ENCODE measurements at places on chromosomes 2 and 18. TPM values are rescaled to one million over a fixed set of nuclear protein-coding genes. Genes with fewer than 3 reads are reported as not detected.
A peak's percentile ranks its signal among the peaks of the same experiment; 100 is the strongest.

- DNase-seq, result peak; percentile 77
Observed at GRCh38 chr2:102301867-102302362, 9.4 kb upstream of the IL1RL1 start.

- no peak for DNase-seq
Observed at GRCh38 chr2:145807968-145808367, 1288.0 kb upstream of the ZEB2 start.

- DNase-seq, result no peak
Observed at GRCh38 chr2:85748039-85748734, 5.6 kb upstream of the ATOH8 start.

- DNase-seq, result no peak
Observed at GRCh38 chr2:224195925-224196571, 157.0 kb upstream of the SERPINE2 start.

DNA sequence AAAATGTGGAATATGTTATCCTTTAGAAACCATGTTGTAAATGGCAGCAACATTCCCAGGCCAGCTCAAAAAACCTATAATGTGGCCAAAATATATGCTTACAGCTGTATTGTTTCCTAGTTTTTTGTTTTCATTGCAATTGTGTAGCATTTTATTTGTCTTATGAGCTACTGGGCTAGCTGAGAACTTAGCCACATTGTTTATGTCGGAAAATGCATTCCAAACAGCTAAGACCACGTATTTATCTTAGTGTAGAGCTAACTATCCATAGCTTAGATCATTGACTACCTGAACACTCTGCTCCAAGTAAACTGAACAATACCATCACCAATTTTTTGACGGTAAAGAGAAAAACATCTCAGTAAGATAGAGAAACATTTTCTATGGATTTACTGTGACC lies 38.4 kb downstream of the METAP1D start:
- DNase-seq, result no peak

GRCh38 chr2:64398516-64399129 lies 55.3 kb upstream of the LGALSL start:
- no peak for DNase-seq

- DNase-seq, result no peak
Observed at GRCh38 chr2:152221839-152222238, 46.3 kb upstream of the STAM2 start.

- DNase-seq, result no peak
Observed at GRCh38 chr2:105800953-105801635, 56.4 kb downstream of the NCK2 start.

DNA sequence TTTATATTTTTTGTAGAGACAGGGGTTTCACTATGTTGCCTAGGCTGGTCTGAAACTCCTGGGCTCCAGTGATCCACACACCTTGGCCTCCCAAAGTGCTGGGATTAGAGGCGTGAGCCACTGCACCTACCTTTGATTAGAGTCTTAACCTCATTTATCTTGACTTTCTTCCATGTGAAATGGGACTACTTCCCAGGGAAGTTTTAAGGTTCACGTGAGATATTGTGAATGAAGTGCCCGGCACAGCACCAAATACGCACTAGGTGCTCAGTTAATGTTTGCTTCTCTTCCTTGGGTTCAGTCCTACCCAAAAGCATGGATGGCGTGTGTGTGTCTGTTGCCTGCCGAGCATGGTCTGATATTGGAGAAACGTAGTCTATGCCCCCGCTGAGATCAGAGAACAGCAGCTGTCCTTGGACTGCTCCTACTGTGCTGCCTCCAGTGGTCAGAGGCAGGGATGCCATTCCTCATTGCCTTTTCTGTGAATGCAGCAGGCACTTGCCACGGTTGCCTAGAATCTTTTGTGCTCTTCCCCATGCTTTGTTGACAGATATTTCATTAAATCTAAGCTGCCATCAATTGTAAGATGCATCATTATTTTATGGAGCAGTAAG lies 12.3 kb upstream of the TFCP2L1 start:
- no peak for DNase-seq

GRCh38 chr2:120809609-120810440 lies 74.2 kb downstream of the GLI2 start:
- no peak for DNase-seq

DNA sequence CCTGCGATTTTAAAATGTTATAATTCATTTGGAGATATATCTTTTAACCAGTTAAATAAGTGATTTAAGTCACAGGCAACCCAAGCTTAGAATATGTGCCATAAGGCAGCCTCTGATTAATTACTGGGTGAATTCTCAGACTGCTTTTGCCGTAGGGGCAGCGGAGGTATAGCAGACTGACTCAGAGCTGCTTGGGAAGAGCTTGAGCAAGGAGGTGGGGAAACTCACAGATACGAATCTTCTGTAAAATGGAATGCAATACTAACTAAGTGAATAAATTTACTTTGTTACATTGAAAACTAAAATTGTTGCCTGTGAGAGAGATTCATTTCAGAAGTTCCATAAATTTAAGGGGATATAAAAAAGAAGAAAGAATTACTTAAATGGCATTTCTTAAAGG lies 115.4 kb downstream of the KYNU start:
- DNase-seq, result no peak

- DNase-seq, result no peak
Observed at GRCh38 chr2:165401285-165401852, 68.1 kb upstream of the CSRNP3 start.

DNA sequence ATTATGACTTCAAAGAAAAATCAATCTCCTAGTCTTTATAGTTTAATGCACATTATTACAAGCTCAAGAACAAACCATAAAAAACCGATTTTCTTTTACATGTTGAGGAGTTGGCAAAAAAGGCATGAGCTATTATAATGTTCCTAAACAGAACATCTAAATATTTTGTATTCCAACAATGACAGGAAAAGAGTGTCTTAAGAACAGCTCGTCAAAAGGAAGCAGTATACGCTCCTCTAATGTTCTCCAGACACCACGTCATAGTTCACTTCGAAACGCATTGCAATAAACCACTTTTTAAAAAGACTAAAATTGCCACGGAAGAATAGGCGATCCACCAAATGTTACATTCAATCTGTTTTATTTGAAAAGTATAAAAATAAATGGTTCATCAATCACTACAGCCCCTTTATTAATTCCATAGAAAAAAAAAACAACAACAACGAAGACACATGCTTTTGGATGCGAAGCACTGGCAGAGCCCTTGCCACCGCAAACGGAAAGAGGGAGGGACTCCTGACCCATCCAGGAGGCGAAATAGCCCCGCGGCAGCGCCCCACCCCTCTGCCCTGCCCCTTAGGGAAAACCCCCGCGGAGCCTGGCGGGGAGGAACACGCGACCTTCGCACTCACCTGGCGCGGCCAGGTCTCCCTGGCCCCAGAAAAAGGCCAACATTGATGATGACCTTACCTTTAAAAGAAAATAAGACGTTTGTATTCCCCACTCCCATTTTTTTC lies 45.8 kb downstream of the MBP start:
- DNase-seq, result no peak

GRCh38 chr18:49612515-49613033 lies 50.7 kb downstream of the LIPG start:
- DNase-seq, result no peak

GRCh38 chr2:135573620-135574019 lies 42.3 kb downstream of the R3HDM1 start:
- no peak for DNase-seq

GRCh38 chr2:133171393-133172004 lies 396.8 kb downstream of the NCKAP5 start:
- DNase-seq, result peak; percentile 3

DNA sequence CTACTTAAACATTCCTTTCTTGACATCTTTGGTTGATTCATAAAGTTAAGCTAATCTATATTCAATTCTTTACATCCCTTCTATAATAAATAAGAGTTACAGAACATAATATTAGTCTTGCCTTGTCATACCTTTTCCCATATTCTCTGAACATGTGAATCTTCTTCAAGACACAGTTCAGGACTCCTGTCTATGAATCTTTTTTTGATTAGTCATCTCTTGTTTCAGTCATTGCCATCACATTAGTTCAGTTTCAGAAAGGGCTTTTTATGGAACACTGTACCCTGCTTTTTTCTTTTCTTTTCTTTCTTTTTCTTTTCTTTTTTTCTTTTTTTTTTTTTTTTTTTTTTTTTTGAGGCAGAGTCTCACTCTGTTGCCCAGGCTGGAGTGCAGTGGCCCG lies 181.2 kb downstream of the UBE2E3 start:
- no peak for DNase-seq

GRCh38 chr2:240952496-240953246 lies 45.7 kb upstream of the SNED1 start:
- no peak for DNase-seq

DNA sequence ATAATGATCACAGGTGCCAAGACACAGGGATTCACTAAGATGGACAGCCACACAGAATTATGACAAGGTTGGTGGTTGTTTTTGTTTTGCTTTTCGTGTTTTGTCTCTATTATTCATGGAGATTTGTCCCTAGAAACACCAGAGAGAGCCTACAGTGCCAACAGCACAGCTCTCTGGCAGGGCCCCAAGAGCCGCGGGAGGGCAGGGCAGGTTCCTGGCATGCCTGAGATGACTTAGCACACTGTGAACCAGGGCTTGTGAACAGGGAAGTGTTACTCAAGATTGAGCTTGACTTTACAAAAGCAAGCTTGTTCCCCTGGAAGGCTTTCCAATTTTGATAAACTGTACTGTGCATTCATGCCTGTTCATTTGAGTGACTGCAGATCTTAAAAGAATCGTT lies 437.4 kb upstream of the SALL3 start:
- no peak for DNase-seq

GRCh38 chr2:128027278-128027800 lies 520 bp downstream of the SAP130 start:
- DNase-seq, result peak; percentile 95

GRCh38 chr2:143117225-143117624 lies 12.0 kb upstream of the ARHGAP15 start:
- no peak for DNase-seq

GRCh38 chr2:231241755-231242507 lies 43.5 kb downstream of the ARMC9 start:
- DNase-seq, result no peak

- no peak for DNase-seq
Observed at GRCh38 chr18:43160509-43160908, 45.0 kb upstream of the RIT2 start.

DNA sequence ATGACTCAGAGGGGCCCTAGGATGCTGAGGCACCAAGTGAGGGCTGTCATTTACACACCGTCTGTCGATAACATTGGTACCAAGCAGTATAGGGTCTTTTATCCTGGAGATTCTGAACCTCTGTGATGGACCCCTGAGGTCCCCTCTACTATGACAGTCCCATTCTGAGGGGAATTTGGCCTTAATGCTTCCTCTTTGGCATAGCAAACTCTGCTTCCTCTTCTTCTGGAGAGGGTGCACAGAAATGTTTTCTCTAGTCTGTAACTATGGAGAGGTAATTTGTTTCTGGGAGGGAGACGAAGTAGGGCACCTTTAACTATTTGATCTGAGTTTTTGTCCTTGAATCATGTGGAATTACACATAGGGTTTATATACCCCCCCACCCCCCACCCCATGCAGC lies 44.8 kb downstream of the INPP4A start:
- no peak for DNase-seq

- no peak for DNase-seq
Observed at GRCh38 chr2:46315103-46315890, 18.1 kb downstream of the EPAS1 start.

DNA sequence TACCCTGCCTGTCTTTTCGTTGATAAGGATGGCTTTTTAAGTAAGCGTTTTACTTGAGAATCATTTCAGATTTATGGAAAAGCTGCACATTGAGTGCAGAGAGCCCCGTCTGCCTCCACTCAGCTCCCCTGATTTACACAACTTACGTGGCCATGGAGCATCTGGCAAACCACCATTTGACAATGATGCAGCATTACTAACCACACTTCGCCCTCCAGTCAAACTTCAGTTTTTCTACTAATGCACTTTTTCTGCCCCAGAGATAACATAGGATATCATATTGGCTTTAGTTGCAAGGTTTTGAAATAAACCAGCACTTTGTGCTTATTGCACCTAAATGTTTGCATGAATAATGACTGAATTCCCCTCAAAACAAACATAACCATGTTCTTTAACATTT lies 165.1 kb upstream of the TPO start:
- DNase-seq, result no peak

- peak; percentile 3 for DNase-seq
Observed at GRCh38 chr2:128603411-128603924, 284.8 kb upstream of the HS6ST1 start.

DNA sequence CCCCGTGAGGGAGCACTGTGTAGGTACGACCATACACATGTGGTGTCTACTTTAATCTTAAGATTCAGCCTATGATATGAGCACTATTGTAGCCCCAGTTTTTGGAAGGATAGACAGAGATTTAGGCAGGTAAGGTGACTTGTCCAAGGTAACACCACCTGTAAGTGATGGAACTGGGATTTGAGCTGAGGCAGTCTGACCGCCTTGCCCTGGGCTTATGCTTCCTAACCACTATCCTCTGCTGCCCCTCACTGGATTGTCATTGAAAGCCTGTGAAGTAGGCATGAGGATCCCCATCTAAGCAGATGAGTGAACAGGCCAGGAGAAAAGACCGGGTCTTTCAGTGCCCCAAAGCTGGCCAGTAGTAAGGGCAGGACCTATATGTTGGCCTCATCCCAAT lies 343.8 kb downstream of the CYRIA start:
- DNase-seq, result no peak

GRCh38 chr2:68643011-68643873 lies at the start of gene PROKR1:
PROKR1 (plus strand) TSS chr2:68643579; CDS start chr2:68645822, 2,243 bp downstream.
- no peak for DNase-seq

GRCh38 chr2:33307659-33308270 lies 168.7 kb upstream of the RASGRP3 start:
- no peak for DNase-seq

DNA sequence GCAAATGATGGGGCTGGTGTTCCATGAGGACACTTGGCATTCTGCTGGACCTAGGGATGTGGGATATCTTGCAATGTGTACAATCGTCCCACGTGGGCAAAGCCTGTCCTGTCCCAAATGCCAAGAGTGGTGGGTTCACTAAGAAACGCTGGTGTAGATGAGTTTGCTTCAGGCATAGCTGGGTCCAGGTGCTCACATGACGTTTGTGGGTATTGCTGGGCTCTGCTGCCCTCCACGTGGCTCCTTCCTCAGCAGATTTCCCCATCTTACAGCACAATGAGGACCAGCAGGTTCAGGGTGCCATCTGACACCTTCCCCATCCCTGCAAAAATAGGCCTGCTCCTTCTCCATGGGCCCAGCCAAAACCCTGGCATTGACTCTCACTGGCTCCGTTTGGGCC lies 105.9 kb downstream of the SEPTIN10 start:
- no peak for DNase-seq

- DNase-seq, result no peak
Observed at GRCh38 chr2:234840336-234840735, 111.5 kb upstream of the SH3BP4 start.

KRTCAP3 gene
- total RNA-seq, result 5.1 TPM

ARHGAP15 gene
- total RNA-seq, result 165 TPM

SOCS6 gene
- 2.5 TPM for total RNA-seq

SERPINB13 gene
- total RNA-seq, result not detected

TM4SF20 gene
- not detected for total RNA-seq

ALK gene
- total RNA-seq, result not detected

FSHR gene
- not detected for total RNA-seq

TGFA gene
- total RNA-seq, result 8.6 TPM

LAMA1 gene
- total RNA-seq, result not detected

MAPK4 gene
- not detected for total RNA-seq

TTL gene
- total RNA-seq, result 26.4 TPM
